Dermis blood vessel endothelial cell (primary cell): ENCODE measurements at places on chromosomes 5 and 9. TPM values are rescaled to one million over a fixed set of nuclear protein-coding genes. Genes with fewer than 3 reads are reported as not detected.

MARCOL gene
- total RNA-seq = not detected in 2 replicates

NR5A1 gene
- total RNA-seq = not detected in 2 replicates

ZNF883 gene
- total RNA-seq = 0.60 and 0.68 TPM in 2 replicates

CAMK4 gene
- total RNA-seq = under 0.01 and 0.28 TPM in 2 replicates

CDH12 gene
- total RNA-seq = not detected in 2 replicates
